Stimulated activated CD8-positive, alpha-beta memory T cell treated with anti-CD3 and anti-CD28 coated beads, Interleukin-4, amount 100 ng/mL, for 1 hour (primary cell): ENCODE measurements at places on chromosomes 11 and 22.

- DNase-seq, result no peak
Observed at GRCh38 chr11:77065878-77066228, 918 bp upstream of the CAPN5 start.

DNA sequence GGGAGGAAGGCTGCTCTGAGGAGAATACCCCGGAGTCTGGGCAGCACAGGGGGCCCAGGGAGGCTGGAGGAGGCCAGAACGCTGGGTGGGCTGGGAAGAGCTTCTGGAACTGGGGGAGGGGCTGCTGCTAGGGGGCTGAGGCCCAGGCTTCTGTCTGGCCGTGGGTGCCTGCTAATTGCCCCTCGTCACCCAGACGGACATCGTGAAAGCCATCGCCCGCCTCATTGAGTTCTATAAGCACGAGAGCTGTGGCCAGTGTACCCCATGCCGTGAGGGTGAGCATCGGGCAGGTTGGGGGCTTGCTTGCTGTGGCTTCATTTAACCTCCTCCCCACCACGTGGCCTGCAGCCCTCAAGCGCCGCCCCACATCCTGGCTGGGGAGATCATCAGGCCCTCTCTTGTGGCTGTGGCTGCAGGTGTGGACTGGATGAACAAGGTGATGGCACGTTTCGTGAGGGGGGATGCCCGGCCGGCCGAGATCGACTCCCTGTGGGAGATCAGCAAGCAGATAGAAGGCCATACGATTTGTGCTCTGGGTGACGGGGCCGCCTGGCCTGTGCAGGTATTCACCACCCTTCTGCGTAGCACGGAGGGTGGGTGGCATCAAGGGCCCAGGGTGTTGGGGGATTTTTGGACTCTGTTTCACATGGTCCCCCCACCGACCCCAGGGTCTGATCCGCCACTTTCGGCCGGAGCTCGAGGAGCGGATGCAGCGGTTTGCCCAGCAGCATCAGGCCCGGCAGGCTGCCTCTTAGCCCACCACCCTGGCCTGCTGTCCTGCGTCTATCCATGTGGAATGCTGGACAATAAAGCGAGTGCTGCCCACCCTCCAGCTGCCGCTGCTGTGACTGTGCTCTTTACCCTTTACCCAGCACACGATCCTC is 5.2 kb downstream of the NDUFV1 start:
- no peak for DNase-seq

- no peak for DNase-seq
Observed at GRCh38 chr22:41256254-41257253, 15.8 kb upstream of the CHADL start.

- DNase-seq, result no peak
Observed at GRCh38 chr11:84117394-84117793, 831.2 kb upstream of the CCDC90B start.

DNA sequence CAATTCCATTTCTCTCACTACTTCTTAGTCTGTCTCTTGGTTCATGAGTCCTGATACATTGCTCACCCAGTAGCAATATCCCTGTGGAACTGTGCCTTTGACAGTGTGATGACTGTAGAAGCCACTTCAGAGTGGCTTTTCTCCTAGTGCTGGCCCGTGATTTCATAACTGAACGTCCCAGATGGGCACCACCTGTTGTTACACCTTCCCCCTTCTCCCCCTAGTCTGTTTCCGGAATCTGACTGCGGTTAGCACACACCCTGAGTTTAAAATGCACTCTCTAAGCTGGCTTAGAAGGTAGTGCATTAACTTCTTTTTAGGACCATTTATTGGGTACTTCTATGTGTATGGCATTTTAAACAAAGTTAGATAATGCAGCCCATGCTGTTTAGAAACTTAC is 83.0 kb downstream of the ALX4 start:
- no peak for DNase-seq

DNA sequence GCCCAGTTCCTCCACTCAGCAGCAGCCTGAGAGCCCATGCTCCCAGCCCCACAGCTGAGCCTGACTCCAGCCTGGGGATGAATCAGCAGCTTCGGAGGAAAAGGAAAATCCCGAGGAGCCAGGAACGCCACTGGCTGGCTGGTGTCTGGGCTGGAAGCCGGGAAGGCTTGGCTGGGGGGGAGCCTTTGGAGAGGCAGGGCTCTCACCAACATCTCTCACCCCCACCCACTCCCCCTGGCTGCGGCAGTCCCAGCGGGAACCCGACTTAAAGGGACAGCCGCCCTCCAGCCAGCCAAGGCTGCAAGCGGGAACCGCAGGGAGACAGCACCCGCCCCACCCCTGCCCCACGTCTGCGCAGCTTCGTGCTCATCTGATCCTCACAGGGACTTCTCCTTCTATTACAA is 28.4 kb downstream of the KIAA0930 start:
- DNase-seq, result no peak

DNA sequence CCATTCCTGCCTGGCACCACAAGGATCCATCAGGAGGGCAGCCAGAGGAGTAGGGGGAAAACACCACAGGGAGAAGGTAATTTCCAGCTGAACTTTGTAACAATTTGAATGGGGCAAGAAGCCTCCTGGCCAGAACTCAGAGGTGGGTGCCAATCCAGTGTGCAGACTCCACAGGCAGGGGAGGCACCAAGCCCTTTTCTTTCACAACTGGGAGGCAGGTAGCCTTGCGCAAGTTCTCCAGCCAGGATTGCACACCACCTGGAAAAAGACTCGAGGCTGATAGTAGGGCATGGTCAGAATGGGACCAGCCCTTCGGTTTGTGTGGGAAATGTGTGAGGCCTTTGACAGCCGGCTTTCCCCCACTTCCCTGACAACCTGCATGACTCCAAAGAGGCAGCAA is 161.9 kb upstream of the ARHGAP42 start:
- no peak for DNase-seq

- no peak for DNase-seq
Observed at GRCh38 chr11:2574043-2574552, 125.7 kb downstream of the KCNQ1OT1 start.

DNA sequence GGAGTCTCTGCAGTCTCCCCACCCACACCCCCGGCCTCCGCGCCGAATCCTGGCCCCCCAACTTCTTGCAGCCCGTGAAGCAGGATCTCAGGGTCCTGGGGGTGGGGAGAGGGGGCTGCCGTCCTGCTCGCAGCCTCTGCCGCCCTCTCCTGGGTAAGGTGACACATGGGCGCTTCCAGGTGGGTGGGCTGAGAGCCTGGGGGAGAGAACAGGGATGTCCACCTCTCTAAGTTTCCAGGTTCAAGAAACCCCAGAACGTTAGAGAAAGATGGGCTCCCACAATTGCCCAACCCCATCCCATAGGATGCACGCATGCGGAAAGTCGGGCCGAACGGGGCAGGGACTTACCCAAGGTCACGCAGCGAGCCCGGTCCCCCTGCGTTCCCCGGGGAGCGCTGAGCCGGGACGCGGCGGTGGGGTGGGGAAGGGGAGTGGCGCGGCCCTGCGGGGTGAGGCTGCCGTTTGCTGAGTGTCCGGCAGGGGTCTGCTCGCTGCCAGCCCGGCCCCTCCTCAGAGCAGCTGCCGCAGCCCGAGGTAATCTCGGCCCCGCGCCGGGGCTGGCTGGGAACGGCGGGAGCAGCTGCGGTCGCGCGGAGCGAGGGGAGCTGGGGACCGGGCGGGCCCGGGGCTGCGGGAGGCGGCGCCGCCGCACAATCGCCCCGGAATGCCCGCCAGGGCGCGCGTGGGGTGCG is 705 bp upstream of the CAPN1 start:
- no peak for DNase-seq

- no peak for DNase-seq
Observed at GRCh38 chr11:70080763-70081162, 2.6 kb downstream of the ANO1 start.

- DNase-seq, result no peak
Observed at GRCh38 chr11:60910281-60910687, 3.7 kb upstream of the TMEM109 start.

- DNase-seq, result no peak
Observed at GRCh38 chr11:58957922-58958321, 18.6 kb downstream of the GLYATL1 start.

DNA sequence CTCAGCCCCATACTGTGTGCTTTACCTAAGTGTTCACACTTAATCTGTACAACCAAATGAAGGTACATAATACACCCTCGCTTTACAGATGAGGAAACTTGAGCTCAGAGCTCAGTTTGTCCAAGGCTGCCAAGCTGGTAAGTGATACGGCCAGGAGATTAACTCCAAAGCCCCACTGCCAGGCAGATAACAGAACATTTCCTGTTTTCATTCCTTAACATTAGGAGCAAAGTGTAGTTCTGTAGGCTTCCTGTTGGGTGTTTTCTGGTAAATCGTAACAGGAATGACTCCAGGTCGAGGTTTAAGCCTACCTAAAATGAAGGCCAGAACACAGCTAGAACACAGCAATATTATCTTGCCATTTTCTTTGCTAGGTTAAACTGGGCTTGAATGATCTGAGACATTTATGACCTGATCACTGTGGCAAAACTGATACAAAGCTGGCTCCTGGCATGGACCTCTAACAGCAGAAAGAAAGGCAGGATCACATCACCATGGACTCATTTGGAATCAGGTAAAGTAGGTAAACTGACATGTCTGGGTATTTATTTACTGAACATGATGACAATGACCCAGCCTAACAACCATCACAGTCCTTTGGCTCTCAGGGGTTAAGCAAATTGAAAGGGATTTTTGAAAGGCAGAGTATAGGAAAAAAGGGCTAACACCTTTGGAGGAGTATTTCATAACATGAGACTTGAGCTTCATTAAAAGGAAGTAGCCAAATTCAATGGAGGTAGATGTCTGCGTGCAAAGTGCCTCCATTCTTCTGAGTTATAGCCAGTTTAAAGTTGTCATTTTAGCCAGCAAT is 3.9 kb upstream of the NUP50 start:
- no peak for DNase-seq

DNA sequence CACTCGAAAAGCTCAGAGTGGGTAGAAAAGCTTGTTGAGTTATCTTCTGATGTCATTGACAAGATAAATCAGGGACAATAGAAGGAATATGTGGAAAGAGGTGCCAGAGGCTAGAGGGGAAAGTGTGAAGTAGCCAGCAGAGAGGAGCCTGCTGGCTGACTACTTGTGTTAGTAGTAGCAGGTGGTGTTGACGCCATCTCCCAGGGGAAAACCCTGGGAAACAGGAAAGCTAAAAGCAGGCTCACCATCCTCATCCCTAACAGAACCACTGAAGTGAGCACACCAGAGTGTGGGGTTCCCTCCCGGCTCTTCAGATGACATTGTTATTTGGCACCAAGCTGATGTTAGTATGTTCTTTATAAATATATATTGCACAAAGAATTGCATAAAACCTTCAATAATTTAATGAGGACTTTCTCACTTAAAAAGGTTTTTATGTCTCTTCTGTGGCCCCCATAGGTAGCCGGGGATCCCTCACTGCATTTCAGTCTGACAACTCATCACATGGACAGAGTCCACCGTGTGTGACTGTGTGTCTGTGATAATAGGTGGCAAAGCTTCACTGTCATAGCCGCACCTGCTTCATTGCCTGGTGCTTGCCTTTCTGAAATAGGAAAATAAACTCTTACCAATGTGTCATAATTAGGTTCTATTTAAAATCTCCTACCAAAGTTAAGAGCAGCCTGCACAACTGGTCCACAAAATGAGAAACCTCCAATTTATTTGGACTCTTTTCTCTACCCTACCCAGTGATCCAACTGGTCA is 63.2 kb upstream of the TOP3B start:
- no peak for DNase-seq
